ENCODE measurements at places on chromosomes 2 and 18. TPM values are rescaled to one million over a fixed set of nuclear protein-coding genes. Genes with fewer than 3 reads are reported as not detected.
A peak's percentile ranks its signal among the peaks of the same experiment; 100 is the strongest.

GRCh38 chr2:235291461-235291860, 202.4 kb upstream of the AGAP1 start:
- no peak for DNase-seq

DNA sequence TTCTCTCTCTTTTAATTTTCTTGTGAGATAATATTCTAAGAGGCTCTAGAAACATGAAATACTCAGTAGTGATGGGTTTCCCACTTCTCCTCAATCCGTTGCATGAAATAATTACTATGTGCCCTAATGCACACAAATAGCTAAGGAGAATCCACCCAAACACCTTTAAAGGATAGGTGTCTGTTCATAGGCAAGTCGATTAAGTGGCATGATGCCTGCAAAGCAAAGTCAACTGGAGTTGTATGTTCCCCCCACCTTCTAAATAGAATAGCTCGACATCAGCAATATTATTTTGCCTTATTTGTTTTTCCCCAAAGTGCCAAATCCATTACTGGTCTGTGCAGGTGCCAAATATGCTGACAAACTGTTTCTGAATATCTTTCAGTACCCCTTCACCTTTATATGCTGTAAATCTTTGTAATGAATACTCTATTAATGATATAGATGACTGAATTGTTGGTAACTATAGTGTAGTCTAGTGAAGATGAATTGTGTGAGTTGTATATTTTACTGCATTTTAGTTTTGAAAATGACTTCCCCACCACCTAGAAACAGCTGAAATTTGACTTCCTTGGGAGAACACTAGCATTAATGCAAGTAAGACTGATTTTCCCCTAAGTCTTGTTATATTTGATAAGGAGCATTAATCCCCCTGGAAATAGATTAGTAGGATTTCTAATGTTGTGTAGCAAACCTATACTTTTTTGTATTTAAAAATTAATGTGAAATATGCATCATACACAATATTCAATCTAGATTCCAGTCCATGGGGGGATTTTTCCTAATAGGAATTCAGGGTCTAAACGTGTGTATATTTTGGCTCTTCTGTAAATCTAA, 9.0 kb downstream of the TBR1 start:
- no peak for DNase-seq

GRCh38 chr2:161946489-161947107, 127.4 kb downstream of the DPP4 start:
- DNase-seq, result no peak

GRCh38 chr18:45197526-45197970, 417.7 kb upstream of the SLC14A2 start:
- DNase-seq, result no peak

The ACVR1C gene
- 0.34 TPM for polyA plus RNA-seq

The CCDC74B gene
- 0.37 TPM for polyA plus RNA-seq

- DNase-seq, result no peak
These were observed 30.3 kb upstream of the CCDC93 start for GRCh38 chr2:118044103-118044716.

- no peak for DNase-seq
These were observed 55.5 kb downstream of the NCK2 start for GRCh38 chr2:105800036-105800713.

The DCDC2C gene
- not detected for polyA plus RNA-seq

The COL4A3 gene
- 3.1 TPM for polyA plus RNA-seq

The INPP5D gene
- 1.2 TPM for polyA plus RNA-seq

GRCh38 chr2:128554151-128554769, 235.6 kb upstream of the HS6ST1 start:
- DNase-seq, result no peak

- no peak for DNase-seq
These were observed 14.7 kb downstream of the LAMA3 start for GRCh38 chr18:23703987-23704384.

GRCh38 chr2:191202881-191203397, 42.3 kb upstream of the MYO1B start:
- peak; percentile 21 for DNase-seq

DNA sequence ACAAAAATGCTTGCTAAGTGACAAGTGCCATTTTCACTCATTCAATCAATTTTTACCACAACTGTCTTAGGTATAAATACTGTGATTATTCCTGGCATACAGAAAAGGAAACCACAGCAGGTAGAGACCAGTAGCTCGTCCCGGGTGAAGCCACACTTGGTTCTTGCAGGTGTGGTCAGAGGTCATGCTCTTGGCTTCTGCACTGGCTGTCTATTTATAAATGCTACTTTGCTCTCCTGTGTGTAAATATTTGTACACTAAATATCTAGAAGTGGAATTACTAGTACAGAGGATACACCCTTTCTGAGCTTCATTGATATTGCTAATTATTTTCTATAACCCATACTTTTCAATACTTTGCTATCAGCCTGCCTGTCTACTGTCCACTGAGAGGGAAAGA, 284.6 kb downstream of the MYT1L start:
- no peak for DNase-seq

The CPO gene
- polyA plus RNA-seq, result 0.91 TPM

The SCN3A gene
- 0.18 TPM for polyA plus RNA-seq

GRCh38 chr2:211055438-211055837, 499.0 kb downstream of the CPS1 start:
- no peak for DNase-seq

DNA sequence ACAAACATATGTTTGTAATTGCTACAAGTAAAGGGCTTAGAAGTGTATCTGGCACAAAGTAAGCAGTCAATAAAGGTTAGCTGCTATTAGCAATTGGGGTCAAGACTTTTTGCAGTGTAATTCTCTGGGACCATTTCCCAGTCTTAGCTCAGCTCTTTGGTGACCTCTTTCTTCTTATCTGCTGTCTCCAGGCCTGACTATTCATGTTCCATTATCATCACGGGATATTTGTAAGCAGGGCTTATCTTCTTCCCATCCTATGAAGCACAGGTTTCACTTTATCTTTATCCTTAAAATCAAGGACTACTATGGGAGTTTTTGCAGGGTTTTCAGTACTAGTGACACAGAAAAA, 131.7 kb downstream of the DOCK10 start:
- DNase-seq, result no peak

DNA sequence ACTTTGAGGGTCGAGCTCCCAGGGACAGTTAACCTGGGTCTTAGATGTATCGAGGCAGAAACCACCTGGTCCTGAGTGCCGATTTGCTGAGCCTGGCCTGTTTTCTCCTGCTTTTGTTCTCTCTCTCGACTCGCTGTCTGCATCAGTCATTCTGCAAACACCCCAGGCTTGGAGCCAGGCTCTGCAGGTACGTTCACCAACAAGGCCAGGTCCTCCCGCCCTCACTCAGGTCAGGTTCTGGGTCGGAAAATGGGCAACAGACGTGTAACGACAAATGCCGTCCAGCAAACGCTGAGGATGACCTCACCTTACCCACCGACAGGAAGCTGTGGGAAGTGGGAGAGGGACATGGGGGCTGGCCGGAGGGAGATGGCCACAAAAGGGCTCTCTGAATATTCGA, 57.7 kb upstream of the PXDN start:
- DNase-seq, result no peak

DNA sequence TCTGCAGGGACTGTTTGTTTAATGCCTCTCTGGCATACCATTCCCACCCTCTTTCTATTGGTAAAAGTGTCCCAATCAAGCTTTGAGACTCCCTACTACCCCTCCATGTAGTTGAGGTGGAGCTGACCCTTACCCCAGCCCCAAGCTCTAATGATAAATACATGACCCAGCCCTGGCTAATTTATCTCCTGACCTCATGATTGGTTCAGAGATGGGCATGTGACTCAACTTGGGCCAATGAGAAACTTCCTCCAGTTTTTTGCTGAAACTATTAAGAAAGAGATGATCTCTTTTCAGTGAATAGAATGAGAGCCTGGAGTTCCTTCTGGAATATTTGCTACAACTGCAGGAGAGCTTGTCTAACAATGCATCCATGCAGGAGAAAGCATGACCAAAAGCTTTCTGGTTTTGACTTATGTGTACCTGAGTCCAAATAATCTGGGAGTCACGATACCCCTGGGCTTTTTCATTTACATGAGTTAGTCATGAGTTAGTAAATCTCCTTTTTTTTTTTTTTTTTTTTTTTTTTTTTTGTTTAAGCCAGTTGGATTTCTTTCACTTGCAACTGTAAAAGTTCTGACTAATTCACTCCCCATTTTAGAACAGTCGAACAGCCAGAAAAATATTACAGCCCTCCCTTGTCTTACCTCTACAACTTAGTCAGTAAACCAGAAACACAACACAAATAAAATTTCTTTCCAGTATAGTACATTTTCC, 66.5 kb upstream of the TLK1 start:
- DNase-seq, result no peak

DNA sequence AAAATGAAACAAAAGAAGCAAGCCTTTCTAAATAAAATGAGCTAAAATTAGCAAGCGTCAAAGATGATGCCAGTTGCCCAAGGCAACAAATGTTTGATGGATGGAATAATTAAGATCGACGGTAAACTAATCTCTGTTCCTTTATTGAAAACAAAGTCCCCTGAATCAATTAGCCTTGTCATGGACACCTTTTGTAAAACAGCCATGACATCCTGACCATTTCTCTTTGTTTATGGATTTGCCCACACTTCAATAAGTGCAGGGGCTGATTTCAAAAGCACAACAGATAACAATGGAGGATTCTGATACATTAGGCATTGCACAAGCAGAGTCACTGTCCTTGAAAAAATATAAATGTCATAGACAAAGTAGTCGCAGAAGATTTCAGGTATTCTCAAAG, 160.1 kb upstream of the HNRNPA3 start:
- DNase-seq, result no peak

The IL1RL1 gene
- polyA plus RNA-seq, result 13.1 TPM

The HEATR5B gene
- 4.1 TPM for polyA plus RNA-seq

DNA sequence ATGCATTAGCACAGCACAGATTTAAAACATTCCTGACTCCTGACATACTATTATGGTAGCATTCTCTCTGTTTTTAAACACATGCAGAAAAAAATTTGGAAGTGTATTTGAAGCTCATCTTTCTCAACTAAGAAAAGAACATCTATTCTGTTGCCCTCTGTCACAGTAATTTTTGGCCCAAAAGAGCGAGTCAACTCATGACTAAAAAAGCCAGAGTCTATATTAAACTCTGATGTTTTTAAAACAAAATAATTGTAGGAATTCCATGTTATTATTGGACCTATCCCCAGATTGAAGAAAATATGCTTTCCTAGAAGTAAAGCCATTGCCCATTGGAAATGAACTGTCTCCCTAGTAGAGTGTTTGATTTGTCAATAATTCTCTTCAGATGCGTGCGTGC, 96.7 kb downstream of the CRIM1 start:
- no peak for DNase-seq

DNA sequence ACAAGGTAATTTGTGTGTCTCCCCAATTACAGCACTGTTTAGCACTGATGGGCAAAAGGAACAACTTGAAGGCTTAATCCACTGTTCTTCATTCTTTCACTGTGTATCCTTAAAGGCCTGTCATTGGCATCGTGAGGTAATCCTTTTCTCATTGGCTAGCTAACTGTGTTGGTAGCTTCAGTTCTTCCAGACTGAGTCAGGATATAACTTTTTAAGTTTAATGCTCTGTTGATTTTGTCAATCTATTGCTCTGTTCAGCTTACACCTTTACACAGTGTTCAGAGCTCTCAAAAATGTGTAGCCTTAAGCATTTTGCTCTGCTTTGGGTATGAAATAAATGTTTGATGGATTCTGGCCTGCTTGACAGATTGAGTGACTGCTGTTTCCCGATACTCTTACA, 148.2 kb downstream of the KIAA1328 start:
- DNase-seq, result no peak

GRCh38 chr18:77015771-77016710, 116.5 kb downstream of the MBP start:
- no peak for DNase-seq

DNA sequence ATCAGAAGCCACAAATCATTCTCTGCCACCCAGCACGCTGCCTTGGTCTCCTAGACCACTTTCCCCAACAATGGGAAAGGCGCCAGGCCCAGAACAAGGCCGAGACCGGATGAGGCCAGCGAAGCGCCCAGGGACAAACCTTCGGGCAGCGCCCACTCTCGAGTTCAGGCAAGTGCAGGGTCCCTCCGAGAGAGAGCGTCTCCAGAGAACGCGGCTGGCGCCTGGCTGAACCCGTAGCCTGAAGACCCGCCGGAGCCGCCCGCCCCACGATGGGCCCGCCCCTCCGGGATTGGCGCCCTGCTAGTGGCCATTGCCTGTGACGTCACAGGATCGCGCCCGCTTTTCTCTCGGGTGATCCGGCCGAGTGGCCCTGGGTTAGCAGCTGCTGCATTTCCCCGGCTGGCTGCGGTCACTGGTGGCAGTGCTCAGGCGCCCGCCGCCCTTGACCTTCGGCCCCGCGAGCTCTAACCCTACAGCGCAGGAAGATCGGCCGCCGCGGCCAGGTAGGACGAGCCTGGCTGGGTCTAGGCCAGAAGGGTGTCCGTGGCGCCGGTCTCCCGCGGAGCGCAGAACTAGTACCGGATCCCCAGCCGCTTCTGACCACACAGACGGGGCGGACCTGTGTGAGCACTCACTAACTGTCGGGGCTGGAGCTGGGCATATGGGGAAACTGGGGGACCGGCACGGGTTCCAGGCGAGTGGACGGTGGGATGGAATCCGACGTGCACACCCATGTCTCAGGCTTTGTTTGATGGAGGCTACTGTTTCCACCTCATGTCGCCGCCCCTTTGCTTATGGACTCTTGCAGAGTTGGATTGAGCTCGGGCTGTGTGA, at the start of gene FAHD2A:
Gene FAHD2A (plus strand): TSS at position 339 of the 834 bp plus-strand sequence. CDS start 2,851 bp downstream, outside the sequence.
- DNase-seq, result peak; percentile 98

The DPP4 gene
- 0.25 TPM for polyA plus RNA-seq

GRCh38 chr2:23709311-23709710, 217.6 kb downstream of the ATAD2B start:
- no peak for DNase-seq

DNA sequence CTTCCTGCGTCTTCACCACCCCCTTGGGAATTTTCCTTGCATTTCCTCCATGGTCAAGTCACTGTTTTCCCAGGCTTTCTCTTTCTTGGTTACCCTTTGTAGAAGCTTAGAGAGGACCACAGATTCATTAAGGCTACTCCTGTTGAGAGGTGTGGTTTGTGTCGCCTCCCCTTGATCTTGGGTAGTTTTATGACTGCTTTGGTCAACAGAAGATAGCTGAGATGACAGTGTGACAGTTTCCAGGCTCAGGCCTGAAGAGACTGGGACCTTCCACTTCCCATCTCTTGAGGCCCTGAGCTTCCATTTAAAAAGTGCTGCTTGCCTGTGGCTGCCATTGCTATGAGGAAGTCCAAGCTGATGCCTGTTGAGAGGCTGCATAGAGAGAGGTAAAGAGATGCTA, 5.4 kb downstream of the ACOXL start:
- no peak for DNase-seq

DNA sequence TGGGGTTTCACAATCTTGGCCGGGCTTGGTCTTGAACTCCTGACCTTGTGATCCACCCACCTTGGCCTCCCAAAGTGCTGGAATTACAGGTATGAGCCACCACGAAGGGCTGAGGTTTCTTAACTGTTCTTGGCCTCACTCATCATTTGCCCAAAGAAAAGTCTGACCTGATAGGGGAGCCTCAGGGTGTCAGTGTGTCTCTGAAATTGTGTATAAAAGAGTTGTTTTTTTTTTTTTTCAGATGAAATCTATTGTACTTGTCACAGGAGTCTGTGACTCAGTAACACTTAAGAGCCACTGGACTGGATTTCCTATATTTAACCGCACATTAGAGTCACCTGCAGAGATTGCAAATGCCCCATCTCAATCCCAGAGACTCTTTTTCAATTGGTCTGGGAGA, 16.9 kb downstream of the PMAIP1 start:
- DNase-seq, result no peak

- peak; percentile 73 for DNase-seq
These were observed 45.1 kb upstream of the ACAA2 start for GRCh38 chr18:49858309-49859020.

- no peak for DNase-seq
These were observed 89.0 kb downstream of the NBAS start for GRCh38 chr2:15472133-15472532.

- peak; percentile 23 for DNase-seq
These were observed 1.4 kb upstream of the CAPN10 start for GRCh38 chr2:240585101-240585500.
